ENCODE measurements at places on chromosomes 4 and X.

GRCh38 chr4:70749313-70749712 is 27.5 kb downstream of the RUFY3 start:
- no peak for DNase-seq

- DNase-seq = no peak
Measured at GRCh38 chr4:41297832-41298231, 41.1 kb downstream of the UCHL1 start.

DNA sequence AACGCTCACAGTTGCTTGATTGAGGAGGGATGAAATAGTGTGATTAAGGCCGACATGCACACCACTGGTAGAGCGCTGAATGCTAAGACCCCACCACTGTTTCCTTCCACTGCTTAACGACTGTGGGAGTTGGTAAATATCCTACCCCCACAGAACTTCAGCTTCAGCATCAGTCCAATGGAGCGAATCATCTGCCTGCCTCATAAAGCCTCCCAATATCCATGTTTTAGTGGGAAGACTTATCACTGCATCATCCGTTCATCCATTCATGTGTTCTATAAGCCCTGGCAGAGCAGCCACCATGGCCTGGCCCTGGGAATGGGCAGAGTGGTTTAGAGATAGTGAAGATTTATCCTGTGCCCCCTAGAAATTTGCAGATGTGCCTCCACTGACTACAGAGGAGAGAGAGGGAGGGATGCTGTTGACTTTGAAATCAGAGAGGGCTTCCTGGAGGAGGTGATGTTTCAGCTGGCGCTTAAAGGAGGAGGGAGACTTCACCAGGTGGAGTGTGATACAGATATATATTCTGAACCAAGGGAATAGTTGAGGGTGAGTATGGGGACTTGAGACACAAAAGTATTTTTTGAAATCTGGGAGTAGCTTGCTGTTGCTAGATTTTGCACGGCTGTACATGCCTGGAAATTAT is 71.9 kb upstream of the STX18 start:
- DNase-seq = no peak

- DNase-seq = no peak
Measured at GRCh38 chrX:13770013-13770535, 35.5 kb downstream of the OFD1 start.

DNA sequence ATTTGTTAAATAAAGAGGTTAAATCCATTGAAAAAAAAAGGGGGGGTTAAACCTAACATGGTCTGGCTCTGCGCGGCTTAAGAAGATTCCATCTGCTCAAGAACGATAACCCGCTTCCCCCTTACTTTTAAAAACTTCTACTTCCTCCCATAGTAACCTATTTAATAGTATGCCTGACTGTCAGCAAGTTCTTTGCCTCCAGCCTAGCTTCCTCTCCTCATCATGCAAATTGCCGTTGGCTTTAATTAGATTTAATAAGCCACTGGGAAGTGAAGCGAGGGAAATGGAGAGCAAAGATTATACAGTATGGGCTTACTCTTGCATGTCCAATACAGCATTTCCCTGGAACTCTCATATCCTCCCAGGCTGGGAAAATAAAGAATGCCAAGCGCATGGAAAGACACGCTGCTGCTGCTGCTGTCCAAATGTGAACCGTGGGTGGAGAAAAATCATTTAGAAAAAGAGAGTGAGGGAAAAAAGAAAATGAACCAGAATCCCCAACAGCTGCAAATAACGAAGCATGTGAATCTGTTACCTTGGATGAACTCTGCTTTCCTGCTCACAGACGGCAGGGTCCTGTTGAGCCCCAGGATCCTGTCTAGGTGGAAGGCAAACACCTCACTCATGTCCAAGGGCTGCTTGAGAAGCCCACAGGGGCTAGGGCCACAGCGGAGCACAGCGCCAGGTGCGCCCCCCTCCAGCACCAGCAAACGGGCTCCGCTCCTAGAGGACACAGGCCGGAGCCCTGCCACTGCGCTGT is 2.7 kb downstream of the GASK1B start:
- no peak for DNase-seq

GRCh38 chr4:1260418-1261106 is 11.6 kb upstream of the CTBP1 start:
- no peak for DNase-seq

Data from T-helper 9 cell (primary cell).